ENCODE measurements at places on chromosomes 3 and 15.

DNA sequence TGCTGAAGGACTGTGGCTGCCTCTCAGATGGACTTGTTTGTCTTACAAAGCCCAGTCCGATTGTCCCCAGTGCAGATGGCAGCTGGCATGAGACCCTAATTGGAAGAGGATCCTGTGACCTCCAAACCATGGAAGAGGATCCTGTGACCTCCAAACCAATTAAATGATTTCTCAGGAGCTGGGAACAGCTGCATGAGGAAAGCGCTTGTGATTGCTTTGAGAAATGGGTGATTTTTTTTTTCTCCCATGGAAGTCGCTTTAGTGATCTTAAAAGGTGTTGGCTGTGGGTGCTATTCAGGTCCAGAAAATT is 68.4 kb upstream of the LARS2 start:
- H3K36me3 ChIP-seq: no peaks in the 10 kb centered on the region
- no peak overlapping the region for H3K27ac ChIP-seq
- DNase-seq: no peak
- no peaks in the 10 kb centered on the region for H3K27me3 ChIP-seq
- no peaks in the 10 kb centered on the region for H3K4me1 ChIP-seq

GRCh38 chr3:48715174-48715800 is 1.7 kb downstream of the IP6K2 start:
- peak; percentile 93 for DNase-seq
- H3K27me3 ChIP-seq: no peaks in the 10 kb centered on the region
- H3K36me3 ChIP-seq: peaks cover 5% of the 10 kb centered on the region
- peaks cover 3% of the 10 kb centered on the region for H3K4me1 ChIP-seq
- no peak overlapping the region for H3K4me3 ChIP-seq
- no peak overlapping the region for H3K27ac ChIP-seq

DNA sequence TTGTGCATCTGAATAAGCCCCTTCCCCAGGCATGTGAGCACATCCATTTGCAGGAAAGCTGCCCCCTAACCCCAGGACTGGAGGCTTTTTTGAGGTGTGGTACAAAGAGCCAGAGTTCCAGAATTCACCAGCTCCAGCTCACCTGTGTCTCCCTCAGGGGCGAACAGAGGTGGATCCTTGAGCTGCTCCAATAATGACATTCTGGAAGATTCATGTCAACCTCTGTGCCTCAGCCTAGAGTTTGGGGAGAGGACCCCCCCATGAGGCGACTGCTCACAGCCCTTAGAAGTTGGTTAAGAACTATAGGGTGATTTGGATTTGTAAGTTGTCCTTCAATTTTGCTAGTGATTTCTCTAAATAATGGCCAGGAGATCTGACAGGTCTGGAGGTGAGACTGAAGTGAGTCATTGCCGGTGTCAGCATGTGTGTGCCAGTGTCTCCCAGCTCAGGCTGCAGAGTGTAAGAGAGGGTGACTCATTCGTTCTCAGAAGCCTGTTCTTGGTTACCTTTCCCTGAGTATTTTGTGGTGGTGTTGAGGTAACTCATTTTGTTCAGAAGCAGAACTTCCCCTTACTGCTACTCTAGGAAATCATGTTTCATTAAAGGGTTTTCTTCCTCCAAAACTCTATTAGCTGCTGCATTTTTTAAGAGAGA is 136.9 kb upstream of the TOPAZ1 start:
- no peaks in the 10 kb centered on the region for H3K27me3 ChIP-seq
- peak; percentile 79 for DNase-seq
- H3K4me3 ChIP-seq: no peak overlapping the region
- H3K27ac ChIP-seq: no peak overlapping the region

- no peak overlapping the region for H3K4me3 ChIP-seq
- DNase-seq: no peak
- no peaks in the 10 kb centered on the region for H3K36me3 ChIP-seq
- H3K27ac ChIP-seq: no peak overlapping the region
Observed at GRCh38 chr3:46662771-46663551, 30.5 kb downstream of the ALS2CL start.

- no peaks in the 10 kb centered on the region for H3K36me3 ChIP-seq
- H3K27me3 ChIP-seq: no peaks in the 10 kb centered on the region
- DNase-seq: peak; percentile 47
- peaks cover 2% of the 10 kb centered on the region for H3K4me1 ChIP-seq
Observed at GRCh38 chr3:3201611-3202010, 22.1 kb upstream of the CRBN start.

- H3K36me3 ChIP-seq: no peaks in the 10 kb centered on the region
- peaks cover 14% of the 10 kb centered on the region for H3K4me1 ChIP-seq
- no peak overlapping the region for H3K4me3 ChIP-seq
- H3K27ac ChIP-seq: no peak overlapping the region
Observed at GRCh38 chr15:60652245-60652644, 173.3 kb upstream of the ICE2 start.

Data from mesendoderm (in vitro differentiated cells).